ENCODE measurements at places on chromosomes 1 and 21. TPM values are rescaled to one million over a fixed set of nuclear protein-coding genes. Genes with fewer than 3 reads are reported as not detected.

FAM110D gene
- 5.0 TPM for total RNA-seq

- no peak for DNase-seq
- H3K36me3 ChIP-seq = no peaks in the 10 kb centered on the region
- no peak overlapping the region for H3K4me3 ChIP-seq
- no peaks in the 10 kb centered on the region for H3K4me1 ChIP-seq
- H3K27ac ChIP-seq = no peak overlapping the region
- no peaks in the 10 kb centered on the region for H3K27me3 ChIP-seq
Measured at GRCh38 chr1:36346741-36347370, 23.4 kb upstream of the EVA1B start.

GRCh38 chr1:8317647-8318381 is at the start of gene SLC45A1:
Gene SLC45A1 (plus strand): TSS chr1:8318114. CDS start chr1:8324330, 6,216 bp downstream.
- no peaks in the 10 kb centered on the region for H3K4me1 ChIP-seq
- peak; percentile 85 for DNase-seq
- no peak within 1 kb of the TSS for H3K27ac ChIP-seq
- H3K27me3 ChIP-seq = no peaks in the 10 kb centered on the region
- no peaks in the 10 kb centered on the region for H3K36me3 ChIP-seq

CNST gene
- 24.5 TPM for total RNA-seq

PUM1 gene
- 105 TPM for total RNA-seq

FGR gene
- total RNA-seq = 12.1 TPM

DNA sequence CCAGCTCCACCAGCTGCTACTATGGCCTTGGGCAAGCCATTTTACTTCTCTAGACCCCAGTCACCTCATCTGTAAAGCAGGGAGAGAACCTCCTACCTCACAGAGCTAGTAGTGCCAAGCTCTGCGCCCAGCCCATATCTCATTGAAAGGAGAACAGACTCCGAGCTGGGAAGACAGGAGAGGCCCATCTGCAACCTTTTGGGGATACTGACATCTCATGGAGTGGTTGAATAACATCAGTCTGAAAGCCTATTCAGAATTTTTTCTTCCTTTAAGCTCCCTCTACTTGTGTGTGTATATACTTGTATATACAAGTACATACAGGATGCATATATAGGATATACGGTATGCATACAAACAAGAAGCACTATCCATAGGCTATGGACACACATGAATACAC is 279.5 kb upstream of the POU3F1 start:
- no peak for DNase-seq
- H3K36me3 ChIP-seq = no peaks in the 10 kb centered on the region
- H3K4me1 ChIP-seq = no peaks in the 10 kb centered on the region

- no peak for DNase-seq
- no peaks in the 10 kb centered on the region for H3K27me3 ChIP-seq
- H3K36me3 ChIP-seq = peaks cover 1% of the 10 kb centered on the region
- no peak overlapping the region for H3K4me3 ChIP-seq
- H3K27ac ChIP-seq = no peak overlapping the region
Measured at GRCh38 chr1:180842052-180842451, 70.6 kb upstream of the KIAA1614 start.

GRCh38 chr1:119435052-119435451 is 20.1 kb downstream of the HSD3B2 start:
- no peaks in the 10 kb centered on the region for H3K4me1 ChIP-seq
- no peak overlapping the region for H3K27ac ChIP-seq
- no peaks in the 10 kb centered on the region for H3K27me3 ChIP-seq
- H3K4me3 ChIP-seq = no peak overlapping the region

DNA sequence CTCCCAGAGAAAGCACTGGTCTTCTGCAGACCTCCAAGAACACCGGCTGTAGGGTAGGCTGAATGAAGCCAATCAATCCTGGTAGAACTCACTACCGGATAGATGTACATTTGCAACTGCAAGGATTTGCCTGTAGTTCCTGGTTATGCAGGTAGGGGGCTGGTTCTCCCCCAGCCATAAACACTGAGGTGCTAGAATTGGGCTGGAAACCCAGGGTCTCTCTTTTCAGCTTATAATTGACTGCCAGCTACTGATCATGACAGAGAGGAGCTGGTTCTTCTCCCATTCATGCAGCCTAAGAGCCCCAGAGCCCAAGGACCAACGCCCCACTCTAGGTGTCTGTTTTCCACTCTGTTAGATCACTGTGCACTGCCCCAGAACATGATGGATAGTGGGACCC is 21.5 kb upstream of the MTARC2 start:
- H3K27me3 ChIP-seq = no peaks in the 10 kb centered on the region
- no peaks in the 10 kb centered on the region for H3K36me3 ChIP-seq
- H3K4me1 ChIP-seq = no peaks in the 10 kb centered on the region

- no peak for DNase-seq
- H3K27me3 ChIP-seq = no peaks in the 10 kb centered on the region
- no peaks in the 10 kb centered on the region for H3K4me1 ChIP-seq
- peak overlapping the region; percentile 18 for H3K4me3 ChIP-seq
- H3K36me3 ChIP-seq = no peaks in the 10 kb centered on the region
Measured at GRCh38 chr1:28104866-28105467, 16.6 kb upstream of the EYA3 start.

GRCh38 chr1:241715956-241716355 is 63.9 kb downstream of the WDR64 start:
- H3K4me3 ChIP-seq = no peak overlapping the region
- H3K27me3 ChIP-seq = no peaks in the 10 kb centered on the region
- no peak for DNase-seq

NBPF10 gene
- 6.1 TPM for total RNA-seq

DNA sequence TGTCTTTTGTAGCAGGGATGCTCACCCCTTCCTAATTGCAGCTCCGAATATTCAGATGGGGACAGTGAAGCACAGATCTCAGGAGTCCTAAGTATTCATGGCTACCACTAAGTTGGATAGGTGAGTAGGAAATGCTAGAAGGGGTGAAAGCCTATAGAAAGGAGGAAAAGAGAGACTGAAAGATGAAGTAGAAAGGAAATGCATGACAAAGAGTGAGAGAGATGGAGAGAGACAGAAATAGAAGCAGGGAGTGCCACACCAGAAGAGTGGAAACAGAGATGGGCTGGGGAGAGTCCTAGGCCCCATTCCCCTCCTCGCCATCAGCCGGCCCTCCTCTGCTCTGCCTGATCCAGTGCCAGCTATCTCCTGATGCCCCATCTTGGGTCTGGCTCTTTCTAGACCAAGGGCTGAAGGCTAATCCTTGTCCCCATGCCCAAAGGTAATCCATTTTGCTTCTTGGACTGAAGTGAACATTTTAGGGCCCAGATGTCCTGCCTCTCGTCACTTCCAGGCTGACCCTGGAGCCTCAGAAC is 2.0 kb downstream of the PEA15 start:
- no peak overlapping the region for H3K4me3 ChIP-seq
- DNase-seq = no peak
- H3K27ac ChIP-seq = no peak overlapping the region
- no peaks in the 10 kb centered on the region for H3K27me3 ChIP-seq

ANKRD35 gene
- 3.8 TPM for total RNA-seq

- H3K36me3 ChIP-seq = no peaks in the 10 kb centered on the region
- no peak overlapping the region for H3K4me3 ChIP-seq
- H3K27ac ChIP-seq = no peak overlapping the region
- DNase-seq = no peak
- no peaks in the 10 kb centered on the region for H3K4me1 ChIP-seq
- H3K27me3 ChIP-seq = no peaks in the 10 kb centered on the region
Measured at GRCh38 chr1:231935856-231936255, 309.3 kb downstream of the DISC1 start.

DIP2A gene
- 61.5 TPM for total RNA-seq

DNA sequence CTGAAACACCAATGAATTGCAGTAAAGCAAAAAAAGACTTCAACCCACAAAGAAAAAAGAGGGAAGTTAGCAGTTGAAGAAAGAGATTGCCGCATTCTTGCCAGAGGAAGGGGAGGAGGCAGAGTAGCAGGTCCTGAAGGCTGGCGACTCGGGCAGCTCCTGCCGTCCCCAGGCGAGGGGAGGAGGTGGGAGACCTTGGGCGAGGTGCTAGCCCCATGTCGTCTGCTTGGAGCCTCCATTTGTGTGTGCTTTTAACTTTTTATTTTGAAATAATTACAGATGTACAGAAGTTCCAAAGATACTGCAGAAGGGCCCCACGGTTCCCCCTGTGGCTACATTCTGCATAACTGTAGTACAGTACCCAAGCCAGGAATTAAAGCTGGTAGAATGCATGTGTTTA is 6.7 kb downstream of the TRPM2 start:
- no peak overlapping the region for H3K27ac ChIP-seq
- peak; percentile 55 for DNase-seq
- no peaks in the 10 kb centered on the region for H3K4me1 ChIP-seq
- no peak overlapping the region for H3K4me3 ChIP-seq
- no peaks in the 10 kb centered on the region for H3K27me3 ChIP-seq
- no peaks in the 10 kb centered on the region for H3K36me3 ChIP-seq

GRCh38 chr1:166489356-166489669 is 322.5 kb upstream of the FAM78B start:
- DNase-seq = no peak
- H3K36me3 ChIP-seq = no peaks in the 10 kb centered on the region

IVNS1ABP gene
- 93.8 TPM for total RNA-seq

ETV3L gene
- total RNA-seq = not detected

All from aorta (tissue), 5 donors.